ENCODE measurements at places on chromosomes 13 and 19.

DNA sequence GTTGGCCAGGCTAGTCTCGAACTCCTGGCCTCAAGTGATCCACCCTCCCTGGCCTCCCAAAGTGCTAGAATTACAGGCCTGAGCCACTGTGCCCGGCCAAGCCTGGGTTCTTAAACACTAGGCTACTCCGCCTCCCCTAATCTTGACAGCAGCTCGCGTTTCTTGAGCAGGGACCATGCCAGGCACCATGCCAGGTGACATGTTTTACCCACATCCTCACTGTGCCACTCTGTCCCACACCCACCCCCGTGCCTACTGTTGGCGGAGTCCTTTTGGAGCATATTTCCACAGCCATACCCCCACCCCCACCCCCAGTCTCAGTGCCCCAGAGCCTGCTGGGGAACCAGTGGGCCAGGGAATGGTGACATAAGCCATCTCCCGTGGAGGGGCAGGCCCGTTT, 98.8 kb downstream of the DPF1 start:
- DNase-seq, result no peak

DNA sequence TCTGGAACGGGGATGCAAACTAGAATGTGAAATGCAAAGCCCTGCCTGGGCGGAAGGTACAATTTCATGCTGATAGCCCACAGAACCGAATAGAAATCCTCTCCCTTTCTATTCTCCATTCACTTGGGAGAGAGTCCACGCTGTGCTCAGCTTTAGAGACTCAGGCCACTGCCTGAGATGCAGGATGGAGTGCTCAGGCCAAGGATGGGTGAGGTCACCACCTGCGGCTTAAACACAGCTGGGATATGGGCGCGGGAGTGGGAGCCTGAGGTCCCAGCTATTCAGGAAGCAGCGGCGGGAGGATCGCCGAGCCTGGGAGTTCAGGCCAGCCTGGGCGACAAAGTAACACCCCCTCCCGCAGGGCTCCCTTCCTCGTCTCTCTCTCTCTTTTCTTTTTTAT, 446 bp upstream of the ZNF83 start:
- no peak for DNase-seq

GRCh38 chr13:50410921-50411746, 395.9 kb downstream of the KCNRG start:
- no peak for DNase-seq

DNA sequence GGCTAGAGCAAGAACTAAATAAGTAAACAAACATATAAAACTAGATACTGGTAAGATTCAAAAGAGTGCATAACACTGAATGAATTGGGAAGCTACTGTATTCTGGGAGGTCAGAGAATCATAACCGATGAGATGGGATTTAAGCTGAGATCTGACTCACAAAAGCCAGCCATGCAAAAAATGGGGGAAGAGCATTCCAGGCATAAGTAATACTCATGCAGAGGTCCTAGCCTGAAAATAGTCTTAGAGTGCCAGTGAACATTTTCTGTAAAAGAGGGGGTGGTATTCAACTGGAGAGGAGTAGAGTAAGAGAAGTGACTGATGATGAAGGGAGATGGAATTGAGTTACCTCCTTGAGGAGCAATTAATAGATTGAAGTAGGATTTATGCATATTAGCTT, 872.0 kb upstream of the GPC6 start:
- DNase-seq, result no peak

- peak; percentile 67 for DNase-seq
These were observed at the start of gene ZNF529 for GRCh38 chr19:36573020-36573894. Gene ZNF529 (minus strand): TSS chr19:36573292. CDS start chr19:36572346, 946 bp downstream.

DNA sequence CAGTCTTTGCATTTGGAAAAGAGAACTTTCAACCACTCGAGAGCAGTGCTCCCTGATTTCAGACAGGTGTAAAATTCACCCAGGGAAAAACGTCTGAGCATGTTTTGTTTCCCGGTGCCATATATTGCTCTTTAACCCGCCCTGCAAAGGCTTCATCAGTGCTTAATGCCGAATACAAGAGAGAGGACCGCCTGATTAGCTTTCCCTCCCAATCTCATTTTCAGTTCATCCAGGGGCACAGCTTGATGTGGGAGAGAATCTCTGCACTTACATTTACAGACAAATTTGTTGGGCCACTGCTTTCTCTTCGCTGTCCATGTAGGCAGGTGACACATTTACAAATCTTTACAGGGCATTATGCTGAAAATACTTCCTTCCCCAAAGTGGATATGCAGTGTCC, 499.1 kb downstream of the LIG4 start:
- DNase-seq, result no peak

DNA sequence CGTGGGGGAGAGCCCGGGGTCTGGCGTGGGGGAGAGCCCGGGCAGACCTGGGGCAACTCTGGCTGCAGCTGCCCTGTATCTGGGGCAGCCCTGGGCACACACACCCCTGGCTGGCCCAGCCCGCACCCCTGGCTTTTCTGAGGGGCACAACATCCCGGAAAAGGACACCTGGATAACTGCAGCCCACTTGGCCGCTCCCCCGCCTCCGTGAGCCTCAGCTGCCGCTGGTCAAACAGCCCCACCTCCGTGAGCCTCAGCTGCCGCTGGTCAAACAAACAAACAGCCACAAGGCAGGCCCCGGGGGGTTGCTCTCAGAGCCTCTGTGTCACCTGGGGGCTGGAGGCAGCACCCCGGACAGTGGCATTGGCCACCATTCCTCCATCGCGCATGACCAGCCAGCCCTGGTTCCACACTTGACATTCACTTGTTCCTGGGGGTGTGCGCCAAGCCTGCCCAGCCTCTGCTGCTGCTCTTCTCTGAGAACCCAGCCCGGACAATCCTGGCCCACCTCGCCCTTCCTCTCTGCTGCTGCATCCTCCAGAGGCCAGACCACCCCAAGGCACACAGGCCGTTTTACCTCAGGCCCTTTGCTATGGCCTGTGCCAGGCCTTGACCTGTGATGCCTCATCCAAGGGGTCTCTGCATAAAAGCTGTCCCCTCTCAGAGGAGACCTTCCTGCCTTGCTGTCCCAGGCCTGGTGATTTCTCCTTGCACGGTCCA, 19.9 kb downstream of the CEBPG start:
- DNase-seq, result no peak

GRCh38 chr13:37960427-37960826, 90.9 kb upstream of the TRPC4 start:
- no peak for DNase-seq

GRCh38 chr13:50449465-50449864, 394.0 kb downstream of the DLEU7 start:
- no peak for DNase-seq

DNA sequence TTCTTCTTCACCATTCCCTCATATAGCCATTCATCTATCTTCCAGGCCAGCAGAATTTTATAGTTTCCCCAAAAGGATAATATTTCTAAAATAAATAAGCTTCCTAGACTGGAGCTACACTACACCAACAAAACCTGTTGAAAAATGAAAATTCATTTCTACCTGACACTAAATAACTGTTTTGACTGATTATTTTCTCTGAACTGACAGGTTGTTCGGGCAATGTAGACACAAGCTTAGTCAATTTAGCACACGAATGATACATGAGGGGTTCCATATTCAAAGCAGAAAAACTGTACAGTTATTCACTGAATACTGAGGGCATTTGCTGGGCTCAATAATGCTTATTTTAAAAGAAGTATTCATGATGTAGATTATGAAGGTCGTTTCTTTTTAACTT, 589.7 kb downstream of the LIG4 start:
- no peak for DNase-seq

GRCh38 chr19:10315335-10316214, at the start of gene FDX2:
Gene FDX2 (minus strand): TSS chr19:10316015. CDS start chr19:10315996, 19 bp downstream.
- no peak for DNase-seq

DNA sequence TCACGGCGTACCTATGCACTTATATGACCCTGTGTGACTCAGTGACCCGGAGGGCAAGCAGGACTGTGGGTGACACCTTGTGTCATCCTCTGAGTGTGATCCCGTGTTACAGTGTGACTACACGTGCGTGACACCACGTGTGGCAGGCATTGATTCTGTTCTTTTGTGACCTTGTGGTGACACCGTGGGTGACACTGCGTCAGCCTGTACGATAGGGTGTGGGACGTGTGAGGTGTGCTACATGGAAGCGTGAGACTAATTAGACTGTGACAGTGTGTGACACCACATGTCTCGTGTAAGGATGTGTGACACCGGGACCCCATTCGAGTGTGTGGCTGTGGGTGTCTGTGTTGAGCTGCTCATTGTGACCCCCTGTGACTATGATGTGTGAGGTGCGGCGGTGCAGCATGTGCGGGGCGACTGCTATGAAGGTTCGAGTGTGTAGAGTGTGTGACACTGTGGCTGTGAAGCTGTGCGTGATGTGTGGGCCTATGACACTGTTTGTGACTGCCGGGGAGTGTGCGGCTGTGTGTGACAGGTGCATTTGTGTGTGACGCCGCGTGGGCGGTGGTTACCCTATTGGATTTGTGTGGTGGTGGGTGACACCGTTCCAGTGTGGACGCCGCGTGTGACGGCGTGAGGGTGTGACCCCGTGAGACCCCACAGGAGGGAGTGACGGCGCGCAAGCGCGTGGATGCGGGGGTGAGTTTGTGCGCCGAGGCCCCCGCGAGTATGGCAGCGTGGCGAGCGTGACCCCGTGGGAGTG, 399 bp upstream of the SPTBN4 start:
- no peak for DNase-seq
